ENCODE measurements at places on chromosomes 4 and X.

DNA sequence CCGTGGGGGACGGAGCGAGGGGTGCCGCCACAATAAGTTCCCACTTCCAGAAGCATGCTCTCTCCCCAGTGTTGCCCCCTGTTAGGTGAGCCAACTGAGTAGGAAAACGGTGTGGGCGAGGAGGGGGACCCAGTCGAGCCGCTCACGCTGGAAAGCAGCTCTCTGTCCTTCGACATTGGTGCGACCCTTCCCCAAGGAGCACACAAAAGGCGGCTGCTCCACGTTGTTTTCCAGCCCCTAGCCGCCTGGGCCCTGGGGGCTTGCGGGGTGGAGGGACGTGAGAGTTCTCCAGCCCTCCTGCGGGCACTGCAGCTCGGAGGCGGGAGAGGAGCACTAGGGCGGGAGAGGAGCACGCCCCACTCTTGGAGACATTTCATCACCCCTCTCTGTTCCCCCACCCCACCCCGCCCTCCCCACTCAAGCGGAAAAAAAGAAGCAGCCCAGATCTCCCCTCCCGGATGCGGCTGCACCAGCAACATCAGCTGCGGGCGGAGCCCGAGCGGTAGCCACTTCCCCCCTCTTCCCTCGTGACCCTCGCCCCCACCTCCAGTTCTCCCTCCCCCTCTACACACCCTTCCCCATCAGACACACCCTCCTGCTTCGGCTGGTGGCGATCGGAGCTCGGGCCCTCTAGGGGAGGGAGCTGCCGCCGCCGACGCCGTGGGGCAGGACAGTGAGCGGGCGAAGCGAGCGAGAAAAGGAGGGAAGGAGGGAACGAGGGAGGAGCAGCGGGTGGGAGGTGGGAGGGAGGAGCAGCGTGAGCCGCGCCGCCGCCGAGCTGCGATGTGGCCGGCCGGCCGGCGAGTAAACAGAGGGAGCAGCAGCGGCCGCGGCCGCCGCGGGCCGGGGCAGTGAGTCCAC, at the start of gene DOCK11:
DOCK11 (plus strand) TSS at position 755 of the 861 bp plus-strand sequence. CDS start 157 bp downstream, outside the sequence.
- DNase-seq: peak; percentile 39

DNA sequence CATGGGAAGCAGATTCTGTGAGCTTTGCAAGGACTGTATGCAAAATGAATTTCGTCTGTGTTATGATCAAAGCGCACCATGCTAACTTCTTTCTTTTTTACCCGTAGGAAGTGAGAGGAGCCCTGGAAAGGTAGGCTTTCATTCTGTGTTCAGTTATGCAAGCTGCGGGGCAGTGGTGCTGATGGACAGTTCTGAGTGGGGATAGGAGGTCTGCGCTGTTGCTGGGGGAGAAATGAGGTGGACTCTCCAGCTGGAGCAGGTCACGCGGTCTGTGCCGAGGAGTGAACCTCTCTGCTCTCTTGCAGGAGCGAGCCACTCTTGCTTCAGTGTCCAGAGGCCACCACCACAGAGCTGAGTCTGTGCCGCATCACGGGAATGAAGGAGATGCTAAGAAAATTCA, 4.5 kb downstream of the TRIML1 start:
- DNase-seq: no peak

DNA sequence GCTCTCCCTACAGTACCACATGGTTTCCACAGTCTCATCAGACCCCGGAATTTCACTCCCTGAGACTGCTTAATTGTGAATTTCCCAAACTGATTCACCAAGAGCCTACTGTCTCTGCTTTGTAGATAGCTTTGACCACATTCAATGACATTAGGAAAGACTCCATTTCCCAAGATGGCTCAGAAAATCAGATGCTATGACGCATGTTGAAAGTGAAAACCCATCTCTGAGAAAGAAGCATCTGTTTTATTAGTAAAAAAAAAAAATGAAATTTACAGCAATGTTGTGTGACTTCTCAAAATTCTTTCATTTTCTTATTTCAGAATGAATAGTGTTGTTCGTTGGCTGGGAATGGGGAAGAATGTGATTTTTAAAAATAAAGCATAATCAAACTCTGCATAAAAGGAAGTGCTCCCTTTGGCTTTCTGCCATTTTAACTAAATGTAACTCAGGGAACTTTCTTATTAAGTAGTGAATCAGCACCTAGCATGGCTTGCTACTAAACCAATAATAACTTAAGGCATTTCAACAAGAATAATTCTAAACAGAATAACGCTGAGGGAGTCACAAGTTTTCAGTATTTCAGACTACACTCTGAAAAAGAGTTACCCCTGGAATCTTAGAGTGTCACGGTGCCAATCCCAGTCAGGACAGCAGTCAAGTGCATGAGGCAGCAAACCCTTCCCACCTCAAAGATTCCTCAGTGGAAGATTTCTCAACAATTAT, 97.4 kb upstream of the MYOZ2 start:
- no peak for DNase-seq

DNA sequence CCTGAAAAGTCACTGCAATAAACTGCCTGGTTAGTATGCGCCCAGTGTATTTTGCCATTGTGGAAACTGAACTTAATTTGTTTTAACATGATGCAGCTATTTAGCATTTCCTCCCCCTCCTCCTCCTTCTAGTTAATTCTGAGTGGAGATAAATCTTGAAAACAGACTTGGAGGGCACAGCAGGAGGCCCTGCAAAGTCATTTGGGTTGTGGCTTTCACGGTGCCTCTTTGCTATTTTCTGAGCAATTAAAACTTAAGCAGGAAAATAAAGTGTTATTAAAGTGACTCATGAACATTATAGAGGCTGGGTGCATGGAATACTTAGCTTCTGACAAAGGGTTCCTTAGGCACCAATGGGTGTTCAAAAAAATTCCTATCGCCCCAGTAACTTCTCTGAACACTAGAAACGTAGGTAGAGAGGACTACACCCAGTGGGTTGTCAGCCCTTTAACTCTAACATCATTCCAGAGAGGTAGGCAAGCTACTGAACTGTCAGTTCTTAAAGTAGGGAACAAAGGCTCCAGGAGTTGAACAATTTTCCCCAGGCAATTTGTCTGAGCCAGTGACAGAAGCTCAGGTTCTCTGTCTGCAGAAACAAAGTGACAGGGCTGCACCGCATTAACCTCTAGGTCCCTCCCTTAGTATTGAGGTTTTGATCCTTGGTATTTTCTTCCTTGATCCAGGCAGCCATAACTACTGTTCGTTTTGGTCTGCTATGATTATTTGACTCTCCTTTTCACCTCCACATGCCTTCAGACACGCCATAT, 158.3 kb upstream of the KIT start:
- DNase-seq: no peak

- no peak for DNase-seq
Measured at GRCh38 chr4:86092684-86093083, 267.2 kb downstream of the MAPK10 start.

GRCh38 chr4:130511776-130512175, 1415.8 kb downstream of the C4orf33 start:
- DNase-seq: no peak

DNA sequence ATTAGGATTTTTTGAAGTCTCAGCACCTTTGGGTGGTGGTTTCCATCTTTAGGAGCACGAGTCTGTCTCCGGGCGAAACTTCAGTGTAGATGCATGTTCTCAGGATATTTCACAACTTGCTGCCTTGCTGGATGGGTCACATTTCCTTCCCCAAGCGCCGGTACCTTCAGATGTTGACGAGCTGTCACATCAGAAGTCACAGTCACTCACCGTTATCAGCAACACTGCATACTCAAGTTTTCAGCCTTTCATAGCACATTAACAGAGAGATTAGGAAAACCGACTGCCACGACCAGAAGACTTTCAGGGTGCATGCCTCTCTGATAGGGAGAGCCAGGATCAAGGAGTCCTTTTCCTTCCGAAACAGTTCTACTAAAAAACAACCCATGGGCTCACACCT, 77.8 kb downstream of the SHROOM2 start:
- DNase-seq: no peak

DNA sequence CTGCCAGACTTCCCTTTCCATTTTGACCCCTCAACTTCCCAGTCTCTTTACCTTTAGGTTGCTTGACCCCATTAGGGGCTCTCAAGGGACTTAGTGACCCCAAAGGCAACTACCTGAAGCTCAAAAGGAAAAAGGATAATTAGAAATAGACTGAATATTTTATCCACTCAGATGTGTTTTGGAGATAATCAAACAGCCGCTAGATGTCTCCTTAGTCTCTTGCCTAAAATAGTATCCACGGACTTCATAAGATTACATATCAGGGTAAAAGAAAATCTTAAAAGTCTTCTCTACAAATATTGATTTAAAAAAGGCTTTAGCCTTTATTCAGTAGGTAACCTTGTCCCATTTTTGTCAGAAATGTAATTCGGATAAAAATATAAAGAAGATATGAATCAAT, 21.0 kb upstream of the RHOXF2 start:
- DNase-seq: no peak

DNA sequence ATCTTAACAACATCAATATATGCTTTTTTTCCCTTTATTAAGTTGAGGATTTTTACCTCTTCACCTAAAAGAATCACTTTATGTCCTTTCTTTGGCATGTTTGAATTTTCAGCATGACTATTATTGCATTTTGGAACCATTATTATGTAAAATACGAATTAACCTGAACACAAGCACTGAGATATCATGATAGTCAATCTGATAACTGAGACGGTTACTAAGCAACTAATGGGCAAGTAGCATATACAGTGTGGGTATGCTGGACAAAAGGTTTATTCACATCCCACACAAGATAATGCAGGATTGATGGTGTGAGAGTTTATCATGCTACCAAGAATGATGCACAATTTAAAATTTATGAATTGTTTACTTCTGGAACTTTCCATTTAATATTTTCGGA, 24.6 kb upstream of the GLRA3 start:
- no peak for DNase-seq

DNA sequence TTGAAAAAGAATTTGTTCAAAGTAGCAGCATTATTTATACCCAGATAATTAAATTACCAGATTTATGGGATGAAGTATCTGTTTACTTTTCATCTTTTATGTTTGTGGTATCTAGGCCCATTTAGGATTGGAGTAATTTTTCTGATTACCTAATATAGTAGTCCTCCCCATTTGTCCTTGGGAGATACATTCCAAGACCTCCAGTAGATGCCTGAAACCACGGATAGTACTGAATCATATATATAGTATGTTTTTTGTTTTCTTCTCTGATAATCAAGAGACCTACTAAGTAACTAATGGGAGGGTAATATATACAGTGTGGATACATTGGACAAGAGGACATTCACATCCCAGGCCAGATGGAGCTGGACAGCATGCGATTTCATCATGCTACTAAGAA, 30.7 kb upstream of the PTPN13 start:
- DNase-seq: no peak

DNA sequence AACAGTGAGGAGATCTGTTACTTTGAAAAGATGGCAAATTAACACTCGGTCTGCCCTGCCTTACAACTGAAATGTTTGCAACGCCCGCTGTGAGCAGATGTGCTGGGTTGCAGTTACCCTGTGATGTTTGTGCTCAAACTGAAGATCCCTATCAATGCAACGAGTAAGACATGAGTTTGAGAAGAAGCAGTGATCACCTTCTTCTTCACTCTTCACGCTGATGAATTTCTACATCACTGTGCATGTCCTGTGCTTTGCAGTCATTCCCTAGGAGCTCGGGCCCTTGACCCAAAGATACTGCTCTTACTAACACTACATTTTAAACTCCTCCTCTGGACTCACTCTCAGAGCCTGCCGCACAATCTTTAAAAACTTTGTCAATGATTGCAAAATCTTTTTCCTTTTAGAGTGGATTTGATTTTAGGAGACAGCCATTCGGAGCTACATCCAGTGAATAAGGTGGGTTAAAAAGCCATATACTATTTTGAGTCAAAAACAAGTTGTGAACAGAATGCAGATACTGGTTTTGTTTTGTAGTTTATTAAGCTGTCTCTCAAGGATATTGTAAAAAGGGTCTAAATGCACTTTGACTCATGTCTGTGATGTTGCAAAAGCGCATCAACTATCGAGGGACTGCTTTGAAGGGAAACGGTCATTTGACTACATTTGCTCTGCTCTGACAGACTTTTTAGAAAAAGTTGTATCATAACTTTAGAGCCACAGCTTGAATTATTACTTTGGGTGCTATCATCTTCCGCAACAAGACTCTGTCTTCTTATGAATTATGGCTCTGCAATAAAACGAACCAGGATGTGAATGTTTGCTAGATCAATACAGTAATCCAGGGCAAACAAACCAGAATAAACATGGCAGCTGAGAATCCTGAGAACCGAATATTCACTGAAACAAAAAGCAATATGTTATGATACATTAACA, 5.7 kb upstream of the RHOH start:
- DNase-seq: peak; percentile 50

DNA sequence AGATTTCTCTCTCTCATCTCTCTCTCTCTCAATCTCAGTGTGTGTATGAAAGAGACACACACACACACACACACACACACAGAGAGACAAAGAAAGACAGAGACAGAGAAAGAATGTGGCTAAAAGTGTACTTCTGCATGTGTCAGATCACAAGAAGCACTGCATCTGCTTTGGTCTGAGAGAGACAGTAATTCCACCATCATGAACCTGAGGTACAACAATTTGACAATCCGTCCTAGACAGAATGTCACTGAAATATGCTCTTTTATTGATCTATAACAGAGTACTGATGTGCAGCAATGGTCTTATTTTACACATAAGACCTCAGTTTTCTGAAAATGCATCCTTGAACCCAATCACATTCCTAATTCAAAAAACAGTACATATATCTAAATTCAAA, 576.2 kb upstream of the SMIM31 start:
- no peak for DNase-seq
